Activated naive CD4-positive, alpha-beta T cell treated with anti-CD3 and anti-CD28 coated beads for 36 hours (primary cell): ENCODE measurements at places on chromosomes 16 and 17. TPM values are rescaled to one million over a fixed set of nuclear protein-coding genes. Genes with fewer than 3 reads are reported as not detected.

- DNase-seq: no peak
- no peak overlapping the region for H3K27ac ChIP-seq
- H3K4me3 ChIP-seq: no peak overlapping the region
- no peaks in the 10 kb centered on the region for H3K4me1 ChIP-seq
- no peaks in the 10 kb centered on the region for H3K36me3 ChIP-seq
Measured at GRCh38 chr16:8310816-8311215, 279.5 kb downstream of the TMEM114 start.

DNA sequence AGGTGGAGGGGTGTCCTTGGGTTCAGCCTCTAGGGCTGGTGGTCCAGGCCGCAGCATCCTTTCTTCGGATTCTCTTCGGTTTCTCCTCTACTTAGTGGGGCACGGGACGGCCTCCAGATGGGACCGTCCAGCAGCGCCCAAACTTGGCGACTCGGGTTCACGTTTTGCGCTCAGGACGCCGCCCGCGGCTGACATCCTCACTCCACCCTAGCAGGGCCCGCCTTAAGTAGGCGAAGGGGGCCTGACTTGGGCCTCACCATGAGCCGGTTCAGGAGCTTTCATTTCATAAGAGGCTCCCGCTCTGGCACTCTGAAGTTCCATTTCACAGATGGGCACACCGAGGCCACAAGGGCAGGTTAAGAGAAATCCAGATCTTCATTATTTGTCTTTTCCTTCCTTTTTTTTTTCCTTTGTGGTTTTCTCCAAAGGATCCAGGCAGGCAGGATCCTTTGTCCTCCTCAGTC lies 141.2 kb downstream of the SEC14L1 start:
- H3K4me3 ChIP-seq: peak overlapping the region; percentile 69
- peaks cover 18% of the 10 kb centered on the region for H3K4me1 ChIP-seq
- peak overlapping the region; percentile 24 for H3K27ac ChIP-seq
- H3K27me3 ChIP-seq: peaks cover 17% of the 10 kb centered on the region
- DNase-seq: no peak
- no peaks in the 10 kb centered on the region for H3K36me3 ChIP-seq

The OSBPL7 gene
- 24.6 TPM for total RNA-seq

DNA sequence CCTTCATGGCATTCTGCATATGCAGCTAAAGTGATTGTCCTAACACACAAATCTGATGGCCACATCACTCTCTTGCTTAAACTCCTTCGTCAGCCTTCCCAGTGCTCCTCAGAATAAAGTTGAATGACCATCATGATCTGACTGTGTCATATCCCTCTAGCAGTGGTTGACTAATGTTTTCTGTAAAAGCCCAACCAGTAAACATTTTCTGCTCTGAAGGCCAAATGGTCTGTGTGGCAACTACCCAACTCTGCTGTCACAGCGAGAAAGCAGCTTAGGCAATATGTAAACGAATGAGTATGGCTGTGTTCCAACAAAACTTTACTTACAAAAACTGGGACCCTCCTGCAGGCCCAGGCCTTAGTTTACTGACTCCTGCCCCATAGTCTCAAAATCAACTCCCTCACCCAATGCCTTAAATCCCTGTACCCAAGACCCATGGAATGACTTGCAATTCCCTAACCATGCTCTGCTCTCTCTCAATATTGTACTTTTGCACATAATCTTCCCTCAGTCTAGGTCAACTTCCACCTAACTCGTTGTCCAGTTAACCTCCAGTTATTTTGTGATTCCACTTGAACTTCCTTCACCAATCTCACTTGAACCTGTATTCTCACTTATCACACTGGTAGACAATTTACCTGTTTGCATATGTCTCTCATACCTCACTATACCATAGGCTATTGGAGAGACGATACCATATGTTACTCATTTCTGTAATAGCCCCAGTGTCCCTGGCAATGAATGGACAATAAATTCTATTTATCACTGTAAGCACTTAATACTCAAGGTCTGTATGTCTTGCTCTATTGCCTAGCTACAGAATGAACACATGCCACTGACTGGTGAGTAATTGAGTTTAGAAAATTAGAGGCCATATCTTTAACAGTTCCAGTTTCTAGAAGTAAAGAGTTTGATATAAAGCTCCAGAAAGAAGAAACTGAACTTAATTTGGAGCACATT lies 29.1 kb downstream of the TMEM100 start:
- no peak overlapping the region for H3K4me3 ChIP-seq
- H3K27ac ChIP-seq: no peak overlapping the region
- no peaks in the 10 kb centered on the region for H3K36me3 ChIP-seq
- no peaks in the 10 kb centered on the region for H3K4me1 ChIP-seq

GRCh38 chr17:78764871-78765270 lies 17.2 kb downstream of the CYTH1 start:
- H3K4me1 ChIP-seq: peaks cover 42% of the 10 kb centered on the region
- H3K27me3 ChIP-seq: no peaks in the 10 kb centered on the region
- peak overlapping the region; percentile 77 for H3K27ac ChIP-seq
- no peak for DNase-seq
- peak overlapping the region; percentile 7 for H3K4me3 ChIP-seq
- H3K36me3 ChIP-seq: no peaks in the 10 kb centered on the region

DNA sequence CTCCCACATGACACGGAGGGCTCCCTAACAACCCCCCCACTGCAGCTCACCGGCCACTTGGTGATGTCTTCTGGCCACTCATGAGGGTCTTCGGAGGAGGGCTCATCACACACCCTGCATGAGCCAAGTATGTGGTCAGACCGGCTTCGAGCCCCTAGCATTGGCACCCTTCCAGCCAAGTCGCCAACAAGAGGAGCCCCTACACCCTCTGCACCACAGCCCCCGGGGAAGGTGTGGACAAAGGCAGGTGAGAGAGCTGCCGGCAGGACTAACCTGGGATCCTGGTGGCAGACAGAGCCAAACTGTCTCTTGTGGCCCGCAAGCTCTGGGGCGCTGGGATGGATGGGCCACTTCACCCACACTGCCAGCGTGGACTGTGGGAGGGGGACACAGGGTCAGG lies 6.5 kb downstream of the SNRNP25 start:
- peaks cover under 1% of the 10 kb centered on the region for H3K4me1 ChIP-seq
- peaks cover 3% of the 10 kb centered on the region for H3K36me3 ChIP-seq
- no peak for DNase-seq
- no peaks in the 10 kb centered on the region for H3K27me3 ChIP-seq

The PRR35 gene
- not detected for total RNA-seq

DNA sequence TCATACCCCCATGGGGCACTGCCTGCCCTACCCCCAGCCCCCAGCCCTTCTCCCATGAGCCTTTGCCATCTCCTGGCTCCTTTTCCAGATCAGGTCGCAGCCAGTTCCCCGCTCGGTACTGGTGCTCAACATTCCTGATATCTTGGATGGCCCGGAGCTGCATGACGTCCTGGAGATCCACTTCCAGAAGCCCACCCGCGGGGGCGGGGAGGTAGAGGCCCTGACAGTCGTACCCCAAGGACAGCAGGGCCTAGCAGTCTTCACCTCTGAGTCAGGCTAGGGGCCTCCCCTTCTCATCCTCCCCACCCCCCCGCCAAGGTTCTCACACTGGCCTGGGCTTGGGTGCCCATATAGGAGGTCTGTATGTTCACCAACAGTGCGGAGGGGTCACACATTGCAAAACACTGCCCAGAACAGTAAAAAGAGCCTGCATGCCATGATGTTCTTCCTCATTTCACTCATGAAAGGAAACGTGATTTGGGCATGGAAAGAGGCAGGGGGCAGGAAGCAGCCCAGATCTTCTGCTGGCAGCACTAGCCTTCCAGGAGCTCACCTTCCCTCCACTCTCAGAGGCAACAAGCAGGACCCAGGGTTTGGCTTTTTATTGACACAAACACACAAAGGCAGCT lies 7.5 kb downstream of the IFI35 start:
- DNase-seq: no peak
- no peak overlapping the region for H3K4me3 ChIP-seq
- no peaks in the 10 kb centered on the region for H3K27me3 ChIP-seq

The KRTAP4-3 gene
- not detected for total RNA-seq

DNA sequence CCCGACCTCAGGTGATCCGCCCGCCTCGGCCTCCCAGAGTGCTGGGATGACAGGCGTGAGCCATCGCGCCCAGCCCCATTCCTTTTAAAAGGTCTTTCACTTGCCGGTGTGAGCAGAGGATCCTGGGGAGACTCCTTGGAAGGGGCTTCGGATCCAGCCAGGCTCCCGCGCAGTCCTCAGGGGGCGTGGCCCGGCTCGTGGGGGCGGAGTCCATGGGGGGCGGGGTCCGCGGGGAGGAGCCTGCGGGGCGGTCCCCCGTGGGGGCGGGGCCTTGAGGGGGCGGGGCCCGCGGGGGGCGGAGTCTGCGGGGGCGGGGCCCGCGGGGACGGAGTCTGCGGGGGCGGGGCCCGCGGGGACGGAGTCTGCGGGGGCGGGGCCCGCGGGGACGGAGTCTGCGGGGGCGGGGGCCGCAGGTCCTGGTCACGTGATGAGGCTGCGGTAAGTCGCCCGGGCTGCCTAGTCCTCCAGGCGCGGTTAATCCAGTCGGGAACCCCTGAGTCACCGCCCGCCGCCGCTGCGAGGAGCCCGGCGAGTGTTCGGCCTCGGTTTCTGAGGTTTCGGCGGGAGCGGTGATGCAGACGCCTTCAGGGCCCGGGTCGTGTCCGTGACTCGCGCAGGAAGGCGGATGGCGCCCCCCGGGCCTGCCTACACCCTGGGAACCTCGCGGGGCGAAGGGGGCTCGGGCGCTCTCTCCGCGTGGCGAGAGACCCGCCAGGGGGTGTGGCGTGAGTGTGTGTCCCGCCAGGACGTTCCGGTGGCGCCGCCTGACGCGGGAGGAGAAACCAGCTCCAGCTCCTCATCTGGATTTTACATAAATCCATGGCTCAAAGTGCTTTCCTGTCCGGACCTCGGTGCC lies 23.6 kb upstream of the ABR start:
- peak; percentile 56 for DNase-seq
- H3K4me3 ChIP-seq: no peak overlapping the region
- no peak overlapping the region for H3K27ac ChIP-seq
- no peaks in the 10 kb centered on the region for H3K36me3 ChIP-seq
- peaks cover 21% of the 10 kb centered on the region for H3K4me1 ChIP-seq

The TEKT1 gene
- total RNA-seq: not detected

- no peak overlapping the region for H3K4me3 ChIP-seq
- peaks cover 38% of the 10 kb centered on the region for H3K36me3 ChIP-seq
- H3K4me1 ChIP-seq: peaks cover 81% of the 10 kb centered on the region
- DNase-seq: no peak
- no peaks in the 10 kb centered on the region for H3K27me3 ChIP-seq
- H3K27ac ChIP-seq: peak overlapping the region; percentile 66
Measured at GRCh38 chr17:45305530-45306087, 11.2 kb downstream of the MAP3K14 start.

DNA sequence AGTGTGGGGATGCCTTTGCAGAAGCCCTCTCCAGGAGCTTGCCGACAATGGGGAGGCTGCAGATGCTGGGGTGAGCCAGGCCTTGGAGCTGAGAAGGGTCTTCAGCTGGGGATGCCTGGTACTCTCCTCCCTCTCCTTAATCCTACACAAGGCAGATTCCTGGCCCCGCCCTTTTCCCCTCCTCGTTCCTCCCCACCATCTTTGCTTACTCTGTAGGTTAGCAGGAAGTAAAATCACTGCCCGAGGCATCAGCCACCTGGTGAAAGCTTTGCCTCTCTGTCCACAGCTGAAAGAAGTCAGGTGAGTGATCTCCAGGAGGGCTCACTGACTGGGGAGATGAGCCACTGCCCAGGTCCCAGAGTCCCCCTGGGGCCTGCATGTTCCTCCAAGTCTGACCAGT lies 38.7 kb downstream of the NLRC5 start:
- H3K27me3 ChIP-seq: no peaks in the 10 kb centered on the region
- H3K27ac ChIP-seq: peak overlapping the region; percentile 8
- peaks cover 56% of the 10 kb centered on the region for H3K36me3 ChIP-seq

The SCGB1C2 gene
- total RNA-seq: not detected

The RCVRN gene
- total RNA-seq: not detected

GRCh38 chr17:21252796-21253645 lies at the start of gene NATD1:
Gene NATD1, minus strand, starts transcription at chr17:21253410. Its CDS starts 146 bp downstream, at chr17:21253264.
- peak within 1 kb of the TSS; percentile 79 for H3K4me3 ChIP-seq
- H3K36me3 ChIP-seq: no peaks in the 10 kb centered on the region
- peaks cover 19% of the 10 kb centered on the region for H3K4me1 ChIP-seq
- no peak within 1 kb of the TSS for H3K27ac ChIP-seq
- peak; percentile 82 for DNase-seq

DNA sequence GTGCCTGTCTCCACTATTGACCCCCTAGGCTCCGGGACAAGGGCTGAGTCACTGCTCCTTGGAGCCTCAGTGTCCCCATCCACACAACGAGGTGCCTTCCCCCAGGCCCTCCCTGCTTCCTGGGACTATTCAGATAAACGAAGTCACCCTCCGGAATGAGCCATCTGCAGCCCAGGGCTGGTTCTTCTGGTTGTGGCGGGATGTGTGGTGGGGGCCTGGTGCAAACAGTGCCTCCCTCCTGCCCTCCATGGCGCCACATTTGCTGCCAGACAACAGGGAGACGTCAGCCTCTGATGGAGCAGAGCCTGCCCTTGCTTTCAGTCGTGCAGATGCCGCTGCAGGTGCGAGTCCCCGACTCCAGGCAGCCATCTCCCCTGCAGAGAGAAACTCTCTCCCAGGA lies 5.1 kb upstream of the KRT16 start:
- no peaks in the 10 kb centered on the region for H3K27me3 ChIP-seq
- no peak overlapping the region for H3K4me3 ChIP-seq
- H3K36me3 ChIP-seq: no peaks in the 10 kb centered on the region
- DNase-seq: no peak

DNA sequence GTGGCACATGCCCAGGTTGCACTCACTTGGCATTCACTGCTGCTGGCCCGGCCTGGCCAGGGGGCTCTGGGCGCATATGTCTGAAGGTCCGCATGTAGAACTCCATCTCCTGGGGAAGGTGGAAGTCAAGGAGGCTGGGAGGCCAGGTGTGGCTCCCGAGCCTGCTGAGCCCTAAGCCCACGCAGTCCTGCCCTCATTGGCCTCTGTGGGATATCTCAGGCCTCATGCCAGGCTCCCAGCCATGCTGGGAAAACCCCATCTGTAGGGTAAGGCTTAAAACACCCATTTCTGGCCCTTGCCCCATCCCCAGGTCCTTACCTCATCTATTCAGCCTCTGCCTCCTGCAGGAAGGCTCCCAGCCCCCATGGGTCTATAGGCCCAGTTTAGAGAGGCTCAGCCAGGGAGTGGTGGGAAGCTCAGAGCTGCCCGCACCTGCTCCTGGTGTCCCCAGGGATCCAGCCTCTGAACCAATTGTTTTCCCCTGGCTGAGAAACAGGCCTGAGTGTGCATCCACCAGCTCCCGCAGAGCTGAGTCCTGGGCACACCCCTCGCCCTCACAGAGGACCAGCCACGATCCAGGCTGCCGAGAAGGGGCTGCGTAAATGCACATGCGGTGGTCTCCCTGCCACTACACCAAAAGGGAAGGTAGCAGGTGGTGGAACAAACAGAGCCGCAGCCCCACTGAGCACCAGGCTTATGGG lies 2.3 kb upstream of the TPPP3 start:
- peaks cover 20% of the 10 kb centered on the region for H3K27me3 ChIP-seq
- H3K4me3 ChIP-seq: no peak overlapping the region
- H3K27ac ChIP-seq: no peak overlapping the region

DNA sequence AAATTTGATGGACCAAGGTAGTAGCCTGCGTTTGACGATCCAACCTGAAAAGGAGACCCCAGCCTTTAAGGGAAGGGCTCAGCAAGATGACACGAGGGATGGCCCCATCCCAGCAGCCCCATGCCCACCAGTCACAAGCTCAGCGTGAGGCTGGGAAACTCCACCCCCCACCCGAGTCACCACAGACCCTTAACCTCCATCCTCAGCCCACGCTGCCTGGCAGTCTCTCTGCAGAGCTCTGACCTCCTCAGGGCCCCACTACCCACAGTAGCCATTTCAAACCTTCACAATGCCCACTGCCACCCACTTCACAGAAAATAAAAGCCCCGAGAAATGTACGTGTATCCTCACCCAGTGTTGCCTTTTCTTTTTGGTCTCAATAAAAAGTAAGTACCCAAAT lies 18.7 kb downstream of the USP36 start:
- H3K27ac ChIP-seq: no peak overlapping the region
- H3K4me3 ChIP-seq: no peak overlapping the region
- DNase-seq: no peak
- H3K4me1 ChIP-seq: peaks cover 64% of the 10 kb centered on the region
- no peaks in the 10 kb centered on the region for H3K27me3 ChIP-seq

The TEFM gene
- 9.7 TPM for total RNA-seq
